ENCODE measurements at places on chromosomes 5 and 9.

GRCh38 chr5:103114440-103114839 is 5.5 kb downstream of the GIN1 start:
- no peak for DNase-seq

DNA sequence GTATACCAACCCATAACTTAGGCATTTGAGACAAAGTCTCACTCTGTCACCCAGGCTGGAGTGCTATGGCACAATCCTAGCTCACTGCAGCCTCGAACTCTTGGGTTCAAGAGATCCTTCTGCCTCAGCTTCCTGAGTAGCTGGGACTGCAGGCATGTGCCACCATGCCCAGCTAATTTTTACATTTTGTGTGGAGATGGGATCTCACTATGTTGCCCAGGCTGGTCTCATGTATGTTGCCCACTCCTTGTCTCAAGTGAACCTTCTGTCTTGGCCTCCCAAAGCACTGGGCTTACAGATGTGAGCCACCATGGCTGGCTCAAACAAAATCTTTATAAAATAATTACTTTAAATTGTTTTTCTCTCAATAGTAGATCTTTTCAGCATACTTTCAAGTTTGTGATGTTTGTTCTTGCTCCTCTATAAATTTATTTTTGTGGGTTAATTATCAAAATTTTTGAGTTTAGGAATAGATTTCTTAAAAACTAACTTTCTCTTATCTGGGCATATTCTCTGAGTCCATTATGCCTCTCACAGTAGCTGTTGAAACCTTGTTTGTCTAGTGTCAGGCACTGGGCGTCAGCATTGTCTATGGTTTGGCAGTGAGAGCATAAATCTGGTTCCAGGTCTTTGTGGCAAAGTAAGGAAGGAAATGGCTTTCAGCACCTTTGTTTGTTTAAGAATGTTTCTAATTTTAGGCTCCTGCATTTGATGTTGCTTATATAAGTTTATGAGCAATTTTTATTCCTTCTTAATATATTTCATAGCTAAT is 38.7 kb downstream of the NLN start:
- no peak for DNase-seq

GRCh38 chr5:95554331-95554646 is 488 bp downstream of the SKIC3 start:
- DNase-seq = no peak

GRCh38 chr9:7579351-7579750 is 220.2 kb downstream of the DMAC1 start:
- no peak for DNase-seq

DNA sequence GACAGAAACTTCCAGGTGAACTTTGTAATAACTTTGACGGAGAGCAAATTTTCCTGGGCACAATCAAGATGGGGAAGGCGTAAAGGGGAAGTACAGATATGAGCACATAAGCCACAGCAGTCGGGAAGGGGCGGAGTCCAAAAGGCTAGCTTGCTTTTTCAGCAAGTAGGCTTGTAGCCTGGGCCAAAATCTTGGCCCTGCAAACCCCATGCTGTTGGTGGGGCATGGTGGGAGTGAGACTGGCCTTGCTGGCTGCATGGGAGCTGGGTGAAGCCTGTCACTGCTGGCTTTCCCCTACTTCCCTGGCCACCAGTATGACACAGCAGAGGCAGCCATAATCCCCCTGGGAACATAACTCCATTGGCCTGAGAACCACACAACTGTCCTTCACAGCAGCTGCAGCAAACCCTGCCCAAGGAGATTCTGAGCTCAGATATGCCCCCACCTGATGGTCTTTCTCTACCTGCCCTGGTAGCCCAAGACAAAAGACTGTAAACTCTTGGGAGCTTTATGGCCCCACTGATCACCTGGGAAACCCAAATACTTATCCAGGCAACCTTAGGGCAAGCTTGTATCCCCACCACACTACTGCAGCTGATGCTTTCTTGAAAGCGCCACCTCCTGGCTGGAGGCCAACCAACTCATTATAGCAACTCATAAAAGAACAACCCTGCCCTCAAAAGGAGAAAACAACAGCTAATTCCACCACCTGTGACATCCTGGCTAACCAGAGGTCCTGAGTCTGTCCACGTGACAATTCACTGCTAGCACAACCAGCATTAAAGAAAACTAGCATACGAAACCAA is 24.0 kb downstream of the DCTN4 start:
- DNase-seq = no peak

- DNase-seq = no peak
Observed at GRCh38 chr5:132224716-132225115, 2.9 kb downstream of the P4HA2 start.

DNA sequence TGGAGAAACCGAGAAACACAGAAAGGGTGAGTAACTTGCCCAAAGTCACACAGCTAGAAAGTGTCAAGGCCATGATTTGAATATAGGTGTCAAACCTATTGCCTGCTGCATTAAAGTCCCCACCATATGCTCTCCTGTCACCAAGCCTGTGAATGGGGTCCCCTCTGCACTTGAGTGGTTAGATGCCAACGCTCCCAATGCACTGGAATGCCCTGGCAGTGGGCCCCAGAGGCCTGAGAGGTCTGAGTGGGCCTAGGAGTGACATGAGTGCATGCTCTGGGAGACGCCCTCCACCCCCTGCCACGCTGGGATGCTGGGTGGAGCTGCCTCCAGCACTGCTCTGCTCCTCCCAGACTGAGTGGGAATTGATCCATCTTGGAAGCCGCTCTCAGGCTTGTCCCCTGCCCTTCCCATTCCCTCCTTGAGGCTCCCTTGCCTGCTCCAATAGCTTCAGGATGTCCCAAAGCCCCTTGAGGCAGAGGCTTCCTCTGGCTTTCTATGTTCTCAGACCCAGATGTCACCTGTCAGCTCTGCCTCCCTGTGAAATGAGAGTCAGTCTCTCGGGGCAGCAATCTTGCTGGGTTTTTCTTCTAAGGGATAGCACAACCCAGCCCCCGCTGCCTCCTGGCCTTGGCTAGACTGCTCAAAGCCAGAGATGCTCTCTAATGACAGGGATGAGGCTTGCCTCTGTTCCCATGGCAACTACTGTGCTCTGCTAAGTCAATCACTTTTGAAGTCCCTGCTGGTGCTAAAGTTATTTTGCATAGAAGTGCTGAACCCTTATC is 6.6 kb upstream of the ARSI start:
- DNase-seq = no peak

DNA sequence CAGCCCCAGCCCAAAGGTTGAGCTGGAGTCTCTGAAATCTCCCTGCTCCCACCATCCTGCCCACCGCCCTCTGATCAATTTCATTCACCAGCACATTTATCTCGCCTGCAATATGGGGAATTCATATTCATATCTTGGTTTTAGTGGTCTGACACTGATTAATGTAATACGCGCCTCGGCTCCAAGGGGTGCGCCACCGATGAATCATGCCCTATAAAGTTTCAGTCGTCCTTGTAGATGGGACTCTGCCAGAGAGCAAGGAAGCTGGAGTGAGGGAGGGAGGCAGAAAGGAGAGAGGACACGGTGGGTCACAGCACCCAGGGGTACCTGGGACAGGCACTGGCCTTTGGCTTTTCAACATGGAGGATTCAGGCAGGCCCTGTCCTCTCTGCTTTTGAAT is 8.9 kb downstream of the IRX1 start:
- no peak for DNase-seq

GRCh38 chr9:117535973-117536372 is 121.1 kb upstream of the ASTN2 start:
- no peak for DNase-seq

- no peak for DNase-seq
Observed at GRCh38 chr5:67605730-67606585, 409.4 kb upstream of the CD180 start.

GRCh38 chr5:52668544-52669185 is 119.1 kb upstream of the ITGA1 start:
- no peak for DNase-seq

DNA sequence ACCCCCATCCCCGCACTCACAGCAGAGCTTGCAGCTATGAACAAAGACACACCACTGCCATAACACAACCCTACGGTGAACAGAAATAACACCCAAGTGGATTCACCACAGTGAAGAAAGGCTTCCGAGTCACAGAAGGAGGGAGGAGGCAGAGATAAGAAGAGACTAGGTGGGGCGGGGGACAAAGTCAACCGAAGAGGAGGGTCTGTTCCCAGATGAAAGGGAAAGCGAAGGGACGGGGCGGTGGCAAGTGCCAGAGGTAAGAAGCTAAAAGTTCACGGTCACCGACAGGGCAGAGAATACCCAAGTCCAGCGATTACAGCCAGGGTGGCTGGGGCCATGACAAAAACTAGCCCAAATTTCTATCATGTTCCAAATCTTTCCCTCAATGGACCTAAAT is 21.0 kb downstream of the EPB41L4B start:
- DNase-seq = no peak

Data from NCI-H748 treated with DMSO at 0.1 percent for 48 hours (cell line).